HepG2 (cell line): ENCODE measurements at places on chromosomes 1 and 21.
A peak's percentile ranks its signal among the peaks of the same experiment; 100 is the strongest.

DNA sequence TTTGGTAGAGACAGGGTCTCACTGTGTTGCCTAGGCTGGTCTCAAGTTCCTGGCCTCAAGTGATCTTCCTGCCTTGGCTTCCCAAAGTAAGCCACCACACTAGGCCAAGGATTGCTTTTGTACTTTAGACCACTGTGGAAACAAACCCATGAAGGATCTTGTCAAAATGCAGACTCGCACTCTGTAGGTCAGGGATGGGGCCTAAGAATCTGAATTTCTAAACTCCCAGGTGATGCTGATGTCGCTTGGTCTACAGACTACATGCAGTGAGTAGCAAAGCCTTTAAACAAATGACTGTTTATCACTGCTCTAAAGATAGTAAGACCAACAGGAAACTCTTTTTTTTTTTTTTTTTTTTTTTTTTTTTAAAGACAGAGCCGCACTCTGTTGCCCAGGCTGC, 54.1 kb upstream of the MUTYH start:
- no peak for DNase-seq

DNA sequence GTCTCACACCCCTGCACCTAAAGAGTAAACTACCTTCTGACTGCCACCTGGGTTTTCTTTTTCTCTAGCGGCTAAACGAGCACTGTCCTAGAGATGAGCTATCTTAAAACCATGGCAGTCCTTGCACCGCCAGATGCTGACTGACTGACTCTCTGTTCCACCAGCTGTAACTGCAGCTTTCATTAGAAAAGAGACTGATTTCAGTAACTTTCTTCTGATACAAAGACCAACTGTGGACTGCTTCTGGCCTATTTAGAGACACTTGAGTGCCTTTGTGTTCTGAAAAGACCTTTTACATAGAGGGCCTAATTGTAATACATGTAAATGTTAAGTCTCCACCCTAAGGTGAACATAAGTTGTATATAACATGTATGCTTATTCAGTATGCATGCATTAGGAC, 152.5 kb downstream of the DISC1 start:
- DNase-seq = no peak

GRCh38 chr1:27364696-27365371, 1.9 kb downstream of the MAP3K6 start:
- DNase-seq = no peak

DNA sequence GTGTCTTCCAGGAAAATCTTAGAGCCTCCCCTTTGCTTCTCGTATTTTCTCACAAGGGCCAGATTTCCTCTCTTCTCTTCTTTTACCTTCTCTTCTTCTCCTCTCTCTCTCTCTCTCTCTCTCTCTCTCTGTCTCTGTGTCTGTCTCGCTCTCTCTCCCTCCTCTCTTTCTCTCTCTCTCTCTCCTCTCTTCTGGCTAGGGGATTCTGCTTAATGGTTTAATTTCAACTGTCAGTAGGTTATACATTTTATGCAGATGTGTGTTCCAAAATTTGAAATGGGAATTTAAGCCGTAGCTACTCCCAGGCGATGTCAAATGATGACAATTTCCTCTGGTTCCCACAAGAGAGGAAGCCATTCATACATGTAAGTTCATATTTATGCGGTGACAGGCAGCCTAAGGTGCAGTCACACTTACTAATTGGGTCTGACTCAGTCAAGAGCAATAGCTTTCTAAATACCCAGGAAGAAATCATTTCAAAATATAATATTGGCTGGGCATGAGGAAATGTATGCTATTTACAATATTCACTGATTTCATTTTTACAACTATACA, 1.4 kb downstream of the DSCAM start:
- no peak for DNase-seq

DNA sequence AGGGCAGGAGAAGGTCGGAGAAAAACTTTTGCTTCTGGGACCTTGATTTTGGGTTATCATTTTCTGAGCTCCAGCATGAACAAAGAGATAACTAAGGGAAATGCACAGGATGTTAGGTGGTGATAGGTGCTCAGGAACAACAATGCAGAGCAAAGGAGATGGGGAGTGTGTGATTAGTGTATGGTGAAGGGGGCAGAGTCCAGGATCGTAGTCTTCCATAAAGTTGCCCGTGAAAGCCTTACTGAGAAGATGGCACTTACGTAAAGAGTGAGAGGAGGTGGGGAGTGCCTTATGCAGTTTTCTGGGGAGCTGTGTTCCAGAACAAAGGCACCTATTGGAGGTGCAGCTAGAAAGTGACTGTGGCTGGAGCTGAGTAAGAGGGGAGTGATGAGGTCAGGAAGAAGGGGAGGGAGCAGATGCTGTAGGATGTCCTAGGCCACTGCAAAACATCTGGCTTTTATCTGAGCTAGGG, 11.6 kb downstream of the KCNK1 start:
- no peak for DNase-seq

- peak; percentile 3 for DNase-seq
These were observed 490.8 kb upstream of the ADGRL4 start for GRCh38 chr1:79497193-79497773.

DNA sequence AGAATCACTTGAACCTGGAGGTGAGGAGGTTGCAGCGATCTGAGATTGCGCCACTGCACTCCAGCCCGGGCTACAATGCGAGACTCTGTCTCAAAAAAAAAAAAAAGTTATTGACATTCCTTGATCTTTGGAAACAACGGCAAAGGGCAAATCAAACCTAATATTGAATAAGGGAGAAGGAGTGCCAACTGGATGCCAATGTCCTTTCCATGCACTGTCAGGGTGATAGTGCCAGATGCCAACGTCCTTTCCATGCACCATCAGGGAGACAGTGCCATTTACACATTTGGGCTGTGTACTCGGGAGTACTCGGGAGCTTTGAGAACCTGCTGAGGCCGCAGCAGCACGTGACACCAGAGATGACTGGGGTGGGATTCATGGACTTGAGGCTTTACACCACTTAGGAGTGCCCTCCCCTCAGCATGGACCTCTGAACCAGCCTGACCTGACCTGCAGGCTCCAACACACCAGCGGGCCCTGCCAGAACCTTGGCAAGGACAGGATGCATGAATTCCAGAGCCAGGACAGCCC, 34.5 kb upstream of the SOD1 start:
- peak; percentile 13 for DNase-seq

DNA sequence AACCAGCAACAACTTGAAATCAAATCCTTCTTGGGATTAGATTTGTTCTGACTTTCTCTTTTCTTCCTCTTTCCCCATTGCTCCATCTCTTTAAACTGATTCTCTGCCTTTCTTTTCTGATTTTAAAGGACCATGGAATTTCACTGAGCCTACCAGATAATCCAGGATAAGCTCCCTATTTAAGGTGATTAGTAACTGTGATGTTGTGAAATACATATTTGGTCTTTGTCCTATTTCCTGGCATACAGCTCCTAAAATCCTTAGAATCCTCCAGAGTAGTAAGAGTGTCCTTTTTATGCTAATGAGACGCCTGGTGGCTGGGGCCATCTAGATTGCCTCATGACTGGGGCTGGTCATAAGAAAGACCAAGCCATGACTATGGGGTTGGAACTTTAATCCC, 236.9 kb downstream of the USP25 start:
- no peak for DNase-seq

DNA sequence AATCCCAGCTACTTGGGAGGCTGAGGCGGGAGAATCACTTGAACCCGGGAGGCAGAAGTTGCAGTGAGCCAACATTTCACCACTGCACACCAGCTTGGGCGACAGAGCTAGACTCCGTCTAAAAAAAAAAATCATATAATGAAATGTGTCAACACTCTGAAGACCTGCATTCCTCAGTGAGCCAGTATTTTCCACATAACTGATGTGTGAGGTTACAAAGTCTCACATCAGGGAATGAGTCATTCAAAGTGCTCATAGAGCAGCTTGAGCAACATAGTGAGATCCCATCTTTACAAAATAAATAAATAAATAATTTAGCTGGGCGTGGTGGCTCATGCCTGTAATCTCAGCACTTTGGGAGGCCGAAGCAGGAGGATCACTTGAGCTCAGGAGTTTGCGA, 65.5 kb downstream of the CASZ1 start:
- DNase-seq = peak; percentile 78

DNA sequence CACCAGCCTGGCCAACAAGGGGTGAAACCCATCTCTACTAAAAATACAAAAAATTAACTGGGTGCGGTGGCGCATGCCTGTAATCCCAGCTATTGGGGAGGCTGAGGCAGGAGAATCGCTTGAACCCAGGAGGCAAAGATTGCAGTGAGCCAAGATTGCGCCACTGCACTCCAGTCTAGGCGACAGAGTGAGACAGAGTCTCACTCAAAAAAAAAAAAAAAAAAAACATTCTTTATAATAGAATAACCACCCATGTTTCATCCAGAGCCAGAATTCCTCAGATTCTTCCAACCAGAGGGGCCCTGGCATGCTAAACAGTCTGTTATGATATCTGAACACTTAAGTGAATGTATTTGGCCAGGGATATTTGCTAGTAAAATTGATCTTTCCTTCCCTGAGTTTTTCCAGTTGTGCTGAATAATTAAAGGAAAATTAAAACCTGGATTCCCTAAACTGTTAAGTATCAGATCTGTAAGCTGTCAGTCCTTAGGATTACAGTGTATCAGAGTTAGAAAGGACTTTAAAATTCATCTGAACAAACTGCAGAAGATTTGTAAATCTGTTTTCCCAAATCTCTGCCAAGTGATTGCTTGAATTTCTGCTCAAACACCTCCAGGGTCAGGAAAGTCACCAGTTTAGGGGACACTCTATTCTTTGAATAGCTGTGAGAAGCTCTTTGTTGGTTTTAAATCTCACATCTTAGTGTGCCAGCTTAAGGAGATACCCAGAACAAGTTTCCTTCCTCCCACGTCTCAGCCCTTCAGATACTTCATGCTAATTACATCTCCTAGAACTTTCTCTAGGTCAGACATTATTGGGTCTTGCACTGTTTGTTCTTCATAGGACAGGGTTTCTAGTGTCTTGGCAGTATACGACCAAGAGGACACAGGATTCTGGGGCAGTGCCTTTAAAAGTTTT, 84.6 kb upstream of the BMP8A start:
- DNase-seq = peak; percentile 21

- DNase-seq = peak; percentile 2
These were observed 396.6 kb downstream of the BRINP2 start for GRCh38 chr1:177567393-177567792.

- no peak for DNase-seq
These were observed 514 bp downstream of the AGL start for GRCh38 chr1:99850459-99851291.

GRCh38 chr21:41581592-41582228, 73.8 kb upstream of the TMPRSS2 start:
- no peak for DNase-seq

DNA sequence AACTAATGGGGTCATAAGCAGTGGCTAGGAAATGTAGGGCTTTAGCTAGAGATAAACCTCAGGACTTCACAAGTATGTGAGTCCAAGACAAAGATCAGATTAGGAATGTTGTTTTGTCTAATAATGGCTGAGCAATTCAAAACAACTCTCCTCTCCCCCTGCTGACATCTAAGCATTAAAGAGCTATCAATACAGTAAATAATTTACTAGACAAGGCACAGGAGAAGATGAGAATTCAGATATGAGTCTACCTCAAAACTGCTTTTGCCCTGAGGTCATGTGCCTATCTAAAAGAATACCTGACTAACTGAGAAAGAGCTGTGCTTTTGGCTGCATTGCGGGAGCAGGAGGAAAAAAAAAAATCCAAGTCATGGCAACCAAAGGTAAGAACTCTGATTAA, 86.8 kb downstream of the SPATA17 start:
- DNase-seq = no peak

GRCh38 chr1:41241354-41241748, 755 bp downstream of the SCMH1 start:
- peak; percentile 37 for DNase-seq

GRCh38 chr1:66613187-66613586, 79.2 kb downstream of the SGIP1 start:
- DNase-seq = no peak

DNA sequence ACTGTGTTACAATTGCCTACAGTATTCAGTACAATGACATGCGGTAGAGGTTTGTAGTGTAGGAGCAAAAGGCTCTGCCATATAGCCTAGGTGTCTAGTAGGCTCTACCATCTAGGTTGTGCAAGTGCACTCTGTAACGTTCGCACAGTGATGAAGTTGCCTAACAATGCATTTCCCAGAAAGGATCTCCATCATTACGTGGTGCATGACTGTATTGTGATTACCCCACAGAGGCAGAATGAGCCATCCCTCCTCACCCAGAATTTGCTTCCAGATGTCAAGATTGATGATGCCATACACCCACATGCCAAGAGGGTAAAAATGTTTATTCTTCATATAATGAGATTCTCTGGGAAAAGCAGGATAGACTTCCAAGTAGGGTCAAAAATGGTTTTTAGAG, 199.3 kb upstream of the CTTNBP2NL start:
- no peak for DNase-seq

- DNase-seq = peak; percentile 38
These were observed 218.0 kb upstream of the GALNT2 start for GRCh38 chr1:229848752-229849677.

GRCh38 chr21:31887391-31887841, 14.6 kb downstream of the HUNK start:
- DNase-seq = no peak

- no peak for DNase-seq
These were observed 9.1 kb downstream of the LDLRAD1 start for GRCh38 chr1:54008876-54009275.

GRCh38 chr21:29075706-29076466, 2.4 kb upstream of the CCT8 start:
- no peak for DNase-seq

DNA sequence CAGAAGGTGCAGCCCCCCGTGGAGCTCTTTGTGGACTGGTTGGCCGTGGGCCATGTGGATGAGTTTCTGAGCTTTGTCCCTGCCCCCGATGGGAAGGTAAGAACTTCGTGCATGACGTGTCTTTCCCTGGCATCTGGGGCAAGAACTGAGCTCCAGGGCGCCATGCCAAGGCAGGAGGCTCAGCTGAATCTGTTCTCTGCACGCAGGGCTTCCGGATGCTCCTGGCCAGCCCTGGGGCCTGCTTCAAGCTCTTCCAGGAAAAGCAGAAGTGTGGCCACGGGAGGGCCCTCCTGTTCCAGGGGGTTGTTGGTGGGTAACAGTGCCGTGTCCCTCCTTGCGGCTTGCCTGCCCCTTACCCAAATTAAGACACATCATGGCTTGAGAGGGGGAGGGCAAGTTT, 27.7 kb downstream of the PADI3 start:
- DNase-seq = no peak
